ENCODE measurements at places on chromosomes 3 and 15.

DNA sequence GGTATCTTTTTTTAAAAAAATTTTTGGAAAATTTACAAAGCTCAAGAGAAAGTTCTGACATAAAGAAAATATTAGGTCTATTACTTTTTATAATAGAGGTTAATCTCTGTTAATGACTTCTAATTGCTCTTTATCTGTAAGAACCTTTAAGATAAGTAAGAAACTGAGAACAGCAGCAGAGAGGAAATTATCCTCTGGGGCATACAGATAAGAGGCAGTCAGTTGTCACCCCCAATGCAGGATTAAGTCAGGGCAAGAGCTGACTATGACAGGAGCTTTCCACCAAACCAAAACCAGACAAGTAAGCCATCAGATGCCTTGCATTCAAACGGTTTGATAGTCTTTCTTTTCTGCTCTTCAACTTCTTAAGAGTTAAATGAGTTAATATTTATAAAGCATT is 149.0 kb downstream of the GSK3B start:
- no peak for DNase-seq
- H3K4me1 ChIP-seq, result no peaks in the 10 kb centered on the region
- H3K4me3 ChIP-seq, result no peak overlapping the region
- H3K36me3 ChIP-seq, result peaks cover 7% of the 10 kb centered on the region
- H3K27ac ChIP-seq, result no peak overlapping the region

DNA sequence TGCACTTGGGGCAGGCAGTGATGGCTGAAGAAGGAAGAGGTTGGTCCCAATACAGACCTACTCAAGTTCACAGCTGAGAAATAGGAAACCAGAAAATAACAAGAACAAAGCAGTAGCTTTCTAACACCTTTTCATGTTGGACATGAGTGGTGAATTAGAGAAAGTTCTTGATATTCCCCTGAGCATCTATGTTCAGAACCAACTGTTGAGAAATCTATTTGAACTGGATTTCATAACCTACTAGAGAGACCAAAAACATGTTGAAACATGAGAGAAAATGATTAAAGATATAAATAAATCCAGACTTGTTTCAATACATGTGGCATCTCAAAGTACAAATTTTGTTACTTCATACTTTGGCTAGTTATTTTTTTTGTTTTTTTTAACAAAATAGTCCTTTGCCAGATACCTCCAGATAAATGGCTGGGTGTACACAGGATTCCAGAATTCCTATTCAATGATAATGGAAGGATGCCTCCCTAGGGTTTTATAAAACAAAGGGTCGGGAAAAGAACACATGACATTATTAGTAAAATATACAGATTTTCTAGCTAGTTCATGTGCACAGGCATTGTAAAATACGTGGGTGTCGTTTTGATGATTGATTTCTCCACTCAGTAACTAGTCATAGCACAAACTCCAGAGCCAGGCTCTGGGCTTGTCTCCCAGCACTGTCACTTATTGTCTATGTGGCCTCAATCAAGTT is 34.4 kb upstream of the TNFSF10 start:
- H3K4me1 ChIP-seq, result peaks cover 61% of the 10 kb centered on the region
- no peak for DNase-seq
- no peak overlapping the region for H3K4me3 ChIP-seq
- no peaks in the 10 kb centered on the region for H3K27me3 ChIP-seq
- peak overlapping the region; percentile 50 for H3K27ac ChIP-seq
- H3K36me3 ChIP-seq, result no peaks in the 10 kb centered on the region

DNA sequence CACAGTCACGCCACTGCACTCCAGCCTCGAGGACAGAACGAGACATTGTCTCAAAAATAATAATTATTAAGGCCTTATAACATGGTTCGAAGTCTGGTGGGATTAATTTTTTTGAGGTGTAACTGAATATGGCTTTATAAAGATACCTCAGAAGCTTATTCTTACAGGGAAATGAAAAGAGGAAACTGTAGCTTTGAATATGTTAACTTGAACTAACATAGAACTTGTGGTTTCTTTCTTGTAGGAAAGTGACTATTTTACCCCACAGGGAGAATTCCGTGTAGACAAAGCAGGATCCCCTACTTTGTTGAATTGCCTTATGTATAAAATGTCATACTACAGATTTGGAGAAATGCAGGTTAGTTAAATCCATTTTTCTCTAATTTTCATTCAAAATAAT is 96.3 kb downstream of the STT3B start:
- no peaks in the 10 kb centered on the region for H3K4me1 ChIP-seq
- peak overlapping the region; percentile 67 for H3K27ac ChIP-seq
- no peak for DNase-seq
- no peak overlapping the region for H3K4me3 ChIP-seq
- peaks cover 70% of the 10 kb centered on the region for H3K36me3 ChIP-seq

DNA sequence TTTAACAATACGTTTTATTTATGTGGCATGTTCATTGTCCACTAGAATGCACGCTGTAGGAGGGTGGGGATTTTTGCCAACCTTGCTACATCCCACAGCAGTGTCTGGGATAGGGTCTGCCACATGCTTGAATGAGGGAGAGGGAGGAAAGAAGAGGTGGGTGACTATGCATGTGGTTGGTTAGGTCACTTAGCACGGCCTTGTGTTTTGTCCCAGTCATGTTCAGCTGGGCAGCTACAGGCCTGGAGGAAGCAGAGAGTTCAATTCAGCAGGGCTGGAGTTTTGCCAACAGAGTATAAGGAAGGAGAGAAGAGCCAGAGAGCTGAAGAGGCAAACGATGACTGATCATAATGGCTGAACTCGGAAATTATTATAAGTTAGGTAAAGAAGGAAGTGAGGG is 268.4 kb upstream of the NSMCE3 start:
- H3K4me3 ChIP-seq, result no peak overlapping the region

- H3K27me3 ChIP-seq, result peaks cover 76% of the 10 kb centered on the region
- H3K36me3 ChIP-seq, result no peaks in the 10 kb centered on the region
- H3K27ac ChIP-seq, result no peak overlapping the region
- H3K4me1 ChIP-seq, result peaks cover 39% of the 10 kb centered on the region
- H3K4me3 ChIP-seq, result no peak overlapping the region
Measured at GRCh38 chr15:45114751-45115085, 592 bp downstream of the DUOXA2 start.

GRCh38 chr3:82004266-82004665 is 242.8 kb upstream of the GBE1 start:
- H3K4me3 ChIP-seq, result no peak overlapping the region
- no peaks in the 10 kb centered on the region for H3K4me1 ChIP-seq

DNA sequence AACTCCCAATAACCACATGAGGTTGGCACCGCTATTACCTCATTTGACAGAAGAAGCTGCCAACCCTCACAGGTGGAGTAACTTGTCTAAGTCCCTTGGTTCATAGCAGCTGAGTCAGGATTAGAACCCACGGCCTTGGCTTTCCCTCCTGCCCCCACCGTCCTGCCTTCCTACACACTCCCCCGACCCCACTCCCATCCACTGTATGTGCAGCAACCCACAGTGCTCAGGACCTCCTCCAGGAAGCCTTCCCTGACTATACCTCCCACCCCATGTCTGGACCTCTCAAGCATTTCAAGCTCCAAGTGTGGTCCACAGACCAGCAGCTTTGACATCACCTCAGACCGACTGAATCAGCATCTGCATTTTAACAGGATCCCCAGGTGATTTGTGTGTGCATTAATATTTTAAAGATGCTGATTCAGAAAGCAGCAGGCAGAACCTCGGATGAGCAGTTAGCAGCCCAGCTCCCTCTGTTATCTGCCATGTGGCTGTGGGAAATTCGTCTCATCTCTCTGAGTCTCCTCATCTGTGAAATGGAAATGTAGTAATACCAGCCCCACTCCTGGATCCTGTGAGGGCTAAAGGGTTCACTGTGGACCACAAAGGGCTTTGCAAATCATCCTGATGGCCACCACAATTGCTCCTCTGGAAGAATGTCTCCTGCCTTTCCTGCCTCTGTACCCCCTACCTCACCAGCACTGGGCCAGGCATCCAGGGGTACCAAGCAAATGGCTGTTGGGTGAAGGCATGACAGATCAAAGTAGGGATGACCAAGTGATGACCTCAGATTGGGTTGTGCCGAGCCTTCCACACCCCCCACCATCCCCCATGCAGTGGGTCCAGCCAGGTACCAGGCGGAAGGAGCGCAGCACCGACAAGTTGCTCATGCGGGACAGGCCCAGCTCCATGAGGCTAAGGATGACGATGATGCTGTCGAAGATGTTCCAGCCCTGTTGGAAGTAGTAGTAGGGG is 62.7 kb downstream of the SCN5A start:
- no peaks in the 10 kb centered on the region for H3K27me3 ChIP-seq
- H3K4me1 ChIP-seq, result no peaks in the 10 kb centered on the region
- H3K4me3 ChIP-seq, result no peak overlapping the region
- H3K27ac ChIP-seq, result no peak overlapping the region
- DNase-seq, result no peak

GRCh38 chr3:127018306-127018828 is 35.5 kb downstream of the PLXNA1 start:
- no peak overlapping the region for H3K4me3 ChIP-seq
- H3K27ac ChIP-seq, result no peak overlapping the region
- H3K4me1 ChIP-seq, result no peaks in the 10 kb centered on the region
- no peaks in the 10 kb centered on the region for H3K36me3 ChIP-seq

GRCh38 chr15:83653639-83654378 is at the start of gene ADAMTSL3:
Gene ADAMTSL3 (plus strand): TSS chr15:83654123. CDS start chr15:83655762, 1,639 bp downstream.
- no peaks in the 10 kb centered on the region for H3K4me1 ChIP-seq
- H3K27me3 ChIP-seq, result peaks cover 37% of the 10 kb centered on the region

DNA sequence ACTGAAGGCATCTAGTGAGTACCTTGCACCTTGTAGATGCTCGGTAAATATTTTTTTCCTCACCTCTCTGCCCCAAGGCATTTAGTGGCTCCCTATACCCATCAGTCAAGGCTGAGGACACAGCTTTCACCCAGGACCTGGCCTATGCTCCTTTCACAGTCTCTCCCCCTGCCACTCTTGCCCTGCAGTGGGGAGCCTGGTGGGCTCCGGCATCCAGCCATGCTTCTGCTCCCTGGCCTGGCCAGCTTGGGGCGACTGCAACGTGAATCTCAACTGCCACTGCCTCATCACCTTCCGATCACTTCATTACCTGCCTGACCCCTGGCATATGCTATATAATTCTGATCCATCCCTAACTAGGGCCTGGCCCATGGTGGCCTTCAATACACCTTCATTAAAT is 735 bp upstream of the CX3CR1 start:
- H3K27me3 ChIP-seq, result no peaks in the 10 kb centered on the region
- peaks cover 79% of the 10 kb centered on the region for H3K4me1 ChIP-seq
- H3K36me3 ChIP-seq, result peaks cover 8% of the 10 kb centered on the region
- H3K27ac ChIP-seq, result peak overlapping the region; percentile 80
- H3K4me3 ChIP-seq, result peak overlapping the region; percentile 46

DNA sequence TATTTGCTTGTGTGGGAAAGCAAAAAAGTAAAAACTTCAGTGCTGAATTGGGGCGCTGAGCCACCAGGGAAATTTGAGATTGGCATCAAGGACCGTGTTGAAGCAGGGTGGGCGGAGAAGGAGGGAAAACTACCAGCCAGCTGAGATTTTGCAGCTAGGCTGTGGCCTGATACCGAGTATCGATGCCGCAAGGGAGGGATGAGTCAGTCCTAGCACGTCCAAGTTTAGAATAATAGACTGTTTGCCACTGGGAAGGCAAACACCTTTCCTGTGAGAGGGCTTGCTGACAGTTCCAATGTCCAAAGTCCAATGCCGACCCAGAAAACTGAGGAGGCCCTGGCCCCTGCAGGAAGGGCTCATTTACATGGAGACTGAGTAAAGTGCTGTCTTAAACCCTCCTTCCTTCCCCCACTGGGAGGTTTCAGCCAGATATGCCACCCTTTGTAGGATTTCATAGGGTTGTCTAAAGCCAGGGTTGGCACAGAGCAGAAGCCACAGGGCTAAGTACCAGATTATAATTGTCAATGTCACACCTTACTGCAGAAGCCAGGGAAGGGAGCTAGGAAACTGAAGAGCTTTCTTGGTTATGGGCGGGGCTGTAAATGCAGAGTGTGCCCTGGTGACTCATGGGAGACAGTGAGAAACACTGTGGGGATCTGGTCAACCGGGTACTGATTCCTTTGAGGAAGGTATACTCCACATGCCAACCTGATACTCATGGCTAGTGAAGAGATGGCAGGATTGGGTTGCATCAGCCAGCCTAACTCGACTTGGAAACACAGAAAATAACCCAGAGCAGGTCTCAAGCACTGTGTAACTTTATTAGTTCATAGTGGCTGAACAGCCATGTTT is 28.4 kb upstream of the PIK3CB start:
- peaks cover 35% of the 10 kb centered on the region for H3K4me1 ChIP-seq
- peak overlapping the region; percentile 26 for H3K4me3 ChIP-seq
- H3K27ac ChIP-seq, result peak overlapping the region; percentile 89
- no peaks in the 10 kb centered on the region for H3K27me3 ChIP-seq

- no peaks in the 10 kb centered on the region for H3K27me3 ChIP-seq
- no peak overlapping the region for H3K27ac ChIP-seq
- H3K4me1 ChIP-seq, result peaks cover 18% of the 10 kb centered on the region
Measured at GRCh38 chr3:129318921-129319320, 40.3 kb downstream of the HMCES start.

DNA sequence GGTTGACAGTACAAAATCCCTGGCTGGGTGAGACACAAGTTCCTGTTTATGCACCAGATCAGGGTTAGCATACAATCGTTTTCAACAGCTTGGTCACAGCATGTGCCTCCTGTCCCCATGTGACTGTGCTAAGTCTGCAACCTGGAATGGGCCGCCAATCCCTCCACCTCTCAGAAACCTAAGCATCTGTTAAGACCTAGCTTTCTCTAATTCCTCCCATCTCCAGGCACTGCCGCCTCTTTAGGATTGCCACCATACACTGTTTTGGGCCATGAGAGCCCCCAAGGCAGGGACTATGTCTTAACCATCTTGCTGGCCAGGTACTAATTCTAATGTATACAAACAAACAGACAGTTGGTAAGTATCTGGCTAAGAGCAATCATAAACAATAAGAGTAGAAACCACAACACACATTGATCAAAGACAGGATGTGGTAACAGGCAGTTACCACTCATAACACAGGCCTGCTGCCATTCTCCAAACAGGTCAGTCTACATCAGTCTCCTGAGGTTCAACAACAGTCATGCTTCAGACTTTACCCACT is 25.6 kb downstream of the SEC22C start:
- H3K27ac ChIP-seq, result no peak overlapping the region
- DNase-seq, result no peak
- H3K4me1 ChIP-seq, result no peaks in the 10 kb centered on the region
- H3K27me3 ChIP-seq, result no peaks in the 10 kb centered on the region
- peaks cover 96% of the 10 kb centered on the region for H3K36me3 ChIP-seq
- H3K4me3 ChIP-seq, result no peak overlapping the region

- peak overlapping the region; percentile 46 for H3K27ac ChIP-seq
- H3K36me3 ChIP-seq, result no peaks in the 10 kb centered on the region
- H3K4me1 ChIP-seq, result peaks cover 21% of the 10 kb centered on the region
Measured at GRCh38 chr15:90989040-90989768, 5.1 kb downstream of the PRC1 start.

DNA sequence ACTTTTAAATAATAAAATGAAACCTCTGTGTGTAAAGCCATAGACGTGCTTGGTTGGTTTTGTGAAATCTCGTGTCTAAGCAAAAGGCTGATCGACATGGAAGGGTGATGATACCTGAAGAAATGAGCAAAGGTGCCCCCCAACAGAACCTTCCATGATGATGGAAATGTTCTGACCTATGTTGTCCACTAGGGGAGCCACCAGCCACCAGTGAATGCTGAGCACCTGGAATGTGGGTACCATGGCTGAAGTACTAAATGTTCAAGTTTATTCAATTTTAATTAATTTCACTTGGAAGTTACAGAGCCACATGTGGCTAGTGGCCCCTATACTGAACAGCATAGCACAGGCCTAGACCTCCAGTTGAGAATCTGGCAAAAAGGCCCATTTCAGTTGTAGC is 158.8 kb downstream of the POLR2M start:
- H3K36me3 ChIP-seq, result no peaks in the 10 kb centered on the region
- no peak for DNase-seq
- no peak overlapping the region for H3K27ac ChIP-seq
- peaks cover 6% of the 10 kb centered on the region for H3K27me3 ChIP-seq
